ENCODE measurements at places on chromosomes 7 and 10. TPM values are rescaled to one million over a fixed set of nuclear protein-coding genes. Genes with fewer than 3 reads are reported as not detected.

The CRHR2 gene
- total RNA-seq = 0.24 TPM

The TDRD1 gene
- 5.8 TPM for total RNA-seq

The DNAJC2 gene
- total RNA-seq = 11.9 TPM

The TUBAL3 gene
- 0.11 TPM for total RNA-seq

The SPDYE9 gene
- not detected for total RNA-seq

The SGCE gene
- 15.8 TPM for total RNA-seq

The MBL2 gene
- not detected for total RNA-seq

The AOC1 gene
- not detected for total RNA-seq

The IL6 gene
- 1.0 TPM for total RNA-seq

The NUTM2E gene
- total RNA-seq = not detected

The PLXDC2 gene
- 12.2 TPM for total RNA-seq
